ENCODE measurements at places on chromosomes 5 and 9.

- no peak for DNase-seq
These were observed 559.0 kb upstream of the RGMB start for GRCh38 chr5:98214240-98215051.

DNA sequence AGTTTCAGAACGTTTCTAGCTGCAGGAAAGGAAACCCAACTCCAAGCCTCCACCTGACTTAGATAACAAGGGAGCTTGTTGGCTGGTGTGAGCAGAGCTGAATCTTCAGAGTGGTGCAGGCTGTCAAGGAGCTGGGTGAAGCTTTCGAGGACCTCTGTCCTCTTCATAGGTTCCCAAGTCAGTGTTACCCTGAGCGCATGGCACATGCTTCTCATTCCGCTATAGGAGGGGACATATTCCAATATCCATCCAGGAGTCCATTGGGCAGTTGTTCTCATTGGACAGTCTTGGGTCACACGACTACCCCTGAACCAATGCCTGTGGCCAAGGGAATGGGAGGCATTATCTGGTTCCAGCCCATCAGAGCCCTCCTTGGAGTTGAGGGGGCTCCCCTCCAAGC, 50.3 kb downstream of the DUSP1 start:
- DNase-seq, result no peak

- DNase-seq, result no peak
These were observed 1.7 kb downstream of the SH3PXD2B start for GRCh38 chr5:172452398-172453205.

DNA sequence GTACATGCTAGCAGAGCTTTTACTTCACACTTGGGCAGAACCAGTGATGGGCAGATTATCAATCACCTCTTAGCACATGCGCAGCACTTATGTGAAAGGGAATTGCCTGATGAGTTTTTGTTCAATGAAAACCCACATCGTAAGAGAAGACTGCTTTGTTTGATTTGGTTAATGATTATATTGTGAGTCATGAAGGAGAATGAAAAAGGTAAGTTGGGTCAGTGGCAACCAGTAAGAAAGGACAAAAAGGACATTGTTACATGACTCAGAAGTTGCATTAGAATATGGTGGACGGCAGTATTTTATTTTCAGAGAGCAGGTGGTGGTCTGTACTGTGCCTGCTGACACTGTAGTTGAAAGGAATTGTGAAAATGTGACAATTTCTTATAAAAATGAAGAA, 127.4 kb downstream of the AOPEP start:
- DNase-seq, result no peak

GRCh38 chr5:66646570-66646969, 50.4 kb downstream of the MAST4 start:
- no peak for DNase-seq

GRCh38 chr5:115296124-115297022, at the start of gene CCDC112:
TSS of gene CCDC112 (minus strand) at chr5:115296654. CDS start at chr5:115296543, 111 bp downstream.
- DNase-seq, result no peak

- no peak for DNase-seq
These were observed 2.6 kb upstream of the GRIN1 start for GRCh38 chr9:137136261-137136880.

GRCh38 chr5:79508354-79508753, 5.6 kb downstream of the HOMER1 start:
- no peak for DNase-seq

- DNase-seq, result no peak
These were observed 216.8 kb downstream of the PBX3 start for GRCh38 chr9:125963932-125964331.

- DNase-seq, result no peak
These were observed 125.6 kb downstream of the TMEM161B start for GRCh38 chr5:88142886-88143692.

Data from pulmonary artery endothelial cell (primary cell).